ENCODE measurements at places on chromosomes 2 and 18.

DNA sequence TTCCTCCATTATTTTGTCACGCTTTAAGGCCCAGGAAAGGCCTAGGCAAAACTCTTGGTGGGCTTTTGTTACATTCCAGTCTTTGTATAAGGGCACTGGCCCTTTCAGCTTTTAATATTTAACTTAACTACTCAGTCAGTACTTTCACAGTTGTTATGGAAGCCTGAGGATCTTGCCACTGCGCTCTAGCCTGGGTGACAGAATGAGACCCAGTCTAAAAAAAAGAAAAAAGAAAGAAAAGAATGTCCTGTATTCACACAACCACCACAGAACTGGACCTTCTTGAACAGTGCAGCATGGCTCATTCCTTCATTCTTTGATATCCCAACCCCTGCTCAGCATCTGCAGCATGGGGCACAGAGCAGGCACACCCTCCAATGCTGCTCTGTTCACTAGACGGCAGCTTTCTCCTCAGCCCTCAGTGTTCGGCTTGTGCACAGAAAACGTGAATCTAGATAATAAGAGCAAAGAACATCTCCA is 93.4 kb upstream of the MSH2 start:
- DNase-seq: no peak

DNA sequence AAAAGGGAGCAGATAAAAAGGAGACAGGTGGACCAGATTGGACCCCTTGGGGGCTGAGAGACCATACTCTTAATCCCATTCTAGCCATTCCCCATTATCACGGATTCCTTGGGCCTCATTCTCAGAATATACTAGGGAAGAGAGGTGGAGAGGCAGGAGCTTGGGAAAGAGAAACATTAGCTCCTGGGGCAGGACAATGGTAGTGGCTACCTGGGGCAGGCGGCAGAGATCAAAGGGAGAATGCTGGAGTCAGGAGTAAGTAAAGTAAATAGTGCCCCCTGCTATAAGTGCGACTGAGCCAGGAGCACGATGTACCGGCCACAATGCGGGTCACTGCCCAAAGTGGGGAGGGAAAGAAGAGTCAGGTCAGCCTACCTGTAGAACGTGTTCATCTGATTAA is 20.4 kb upstream of the IHH start:
- no peak for DNase-seq

DNA sequence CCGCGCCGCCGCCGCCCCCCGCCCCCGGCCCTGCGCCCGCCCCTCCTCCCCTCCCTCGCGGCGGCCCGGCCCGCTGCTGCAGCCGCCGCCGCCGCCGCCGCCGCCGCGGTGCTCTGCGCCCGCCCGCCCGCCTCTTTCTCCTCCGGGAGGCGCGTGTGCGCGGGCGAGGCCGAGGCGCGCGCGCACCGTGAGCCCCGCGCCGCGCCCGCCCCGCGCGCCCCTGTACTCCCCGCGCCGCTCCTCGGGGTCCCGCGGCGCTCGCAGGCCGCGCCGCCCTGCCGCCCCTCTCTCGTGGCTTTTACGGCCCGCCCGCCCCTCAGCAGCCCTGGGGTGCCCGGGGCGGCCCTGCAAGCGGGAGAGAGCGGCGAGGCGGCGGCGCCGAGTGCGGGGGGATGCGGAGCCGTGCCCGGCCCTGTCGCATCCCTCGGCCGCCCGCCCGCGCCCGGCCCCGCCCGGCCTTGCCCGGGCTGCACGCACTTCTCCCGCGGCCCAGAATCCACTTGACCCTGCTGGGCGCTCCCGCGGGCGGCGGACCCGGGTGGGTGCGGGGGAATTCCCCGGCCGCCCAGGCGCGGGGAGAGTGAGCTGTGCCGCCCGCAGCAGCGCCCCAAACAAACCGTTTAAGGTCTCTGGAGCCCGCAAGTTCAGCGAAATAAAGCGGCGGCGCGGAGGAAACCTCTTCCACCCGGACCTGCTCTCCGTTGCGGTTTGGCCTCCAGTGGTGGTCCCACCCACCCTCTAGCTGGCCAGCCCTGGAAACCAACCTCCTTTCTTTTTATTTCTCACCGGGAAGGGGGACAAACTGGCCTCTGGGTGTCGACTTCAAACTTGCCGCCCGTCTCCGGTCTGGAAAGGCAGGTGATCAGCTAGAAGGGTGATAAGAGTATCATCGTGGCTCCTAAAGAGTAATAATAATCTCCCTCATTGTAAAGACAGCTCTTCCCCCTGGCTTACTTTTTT is 37.4 kb downstream of the AFF3 start:
- no peak for DNase-seq

- no peak for DNase-seq
These were observed 23.9 kb downstream of the RBMS1 start for GRCh38 chr2:160469621-160470204.

GRCh38 chr2:223050188-223050587 is 1.8 kb upstream of the KCNE4 start:
- no peak for DNase-seq

DNA sequence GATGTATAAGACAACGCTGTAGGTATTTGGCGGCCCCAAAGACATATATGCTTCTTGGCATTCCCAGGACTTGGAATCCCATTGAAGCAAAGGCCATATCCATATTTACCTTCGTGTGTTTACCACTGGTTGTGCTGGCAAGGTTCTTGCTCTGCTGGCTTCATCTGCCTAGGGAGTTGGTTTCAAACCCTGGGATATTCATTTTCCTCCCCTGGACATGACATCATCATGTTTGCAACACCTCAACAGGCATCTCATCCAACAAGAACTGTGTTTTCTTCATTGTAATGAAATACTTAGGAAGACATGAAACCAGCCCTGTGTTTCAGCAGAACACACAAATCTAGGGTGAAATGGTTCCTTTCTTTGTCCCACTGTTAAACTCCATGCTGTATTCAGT is 77.9 kb upstream of the PHLPP1 start:
- no peak for DNase-seq

DNA sequence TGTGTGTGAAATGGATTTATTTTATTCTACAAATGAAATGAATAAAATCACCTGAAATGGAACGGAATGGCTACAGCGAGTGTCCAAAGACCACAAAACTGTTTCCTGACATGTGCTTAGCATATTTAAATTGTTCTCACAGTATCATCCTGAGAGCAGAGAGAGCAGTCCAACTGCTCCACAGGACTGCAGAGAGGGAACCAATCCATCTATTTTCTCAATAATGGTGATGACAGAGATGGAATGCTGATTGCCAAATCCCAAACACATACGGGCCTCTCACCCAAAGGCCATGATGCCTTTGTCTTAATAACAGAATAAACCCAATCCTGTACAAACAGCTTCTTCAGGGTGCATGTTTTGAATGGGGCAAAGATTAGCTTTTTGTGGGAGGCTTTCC is 41.1 kb downstream of the STAT1 start:
- no peak for DNase-seq

DNA sequence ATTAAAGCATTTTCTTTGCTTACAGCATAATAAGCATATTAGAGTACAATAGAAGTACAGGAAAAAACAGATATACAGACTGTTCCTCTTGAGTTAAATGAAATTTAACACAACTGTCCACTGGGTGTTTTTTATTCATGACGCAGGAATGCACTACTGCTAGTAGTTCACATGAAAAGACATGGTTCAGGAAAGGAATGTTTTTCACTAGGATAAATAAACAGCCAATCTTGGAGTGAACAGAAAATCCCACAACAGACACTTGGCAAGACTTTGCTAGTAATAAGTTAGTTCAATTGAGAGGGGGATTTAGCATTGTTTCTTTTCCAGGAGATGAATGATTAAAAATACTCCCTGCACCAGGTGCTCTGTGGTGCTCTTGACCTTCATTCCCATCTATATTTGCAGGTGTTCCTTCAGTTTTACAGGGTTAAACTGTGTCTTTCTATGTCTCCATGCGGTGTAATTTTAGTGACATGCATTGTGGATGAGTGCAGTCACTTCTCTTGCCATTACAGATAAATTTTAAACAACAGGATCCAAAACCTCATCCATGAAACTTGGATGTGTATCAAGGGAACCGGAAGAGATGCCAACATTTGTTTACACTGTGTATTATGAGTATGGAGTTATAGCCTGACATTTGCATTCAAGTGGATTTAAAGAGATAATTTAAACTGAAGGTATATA is 796.6 kb downstream of the DSC3 start:
- DNase-seq: no peak

DNA sequence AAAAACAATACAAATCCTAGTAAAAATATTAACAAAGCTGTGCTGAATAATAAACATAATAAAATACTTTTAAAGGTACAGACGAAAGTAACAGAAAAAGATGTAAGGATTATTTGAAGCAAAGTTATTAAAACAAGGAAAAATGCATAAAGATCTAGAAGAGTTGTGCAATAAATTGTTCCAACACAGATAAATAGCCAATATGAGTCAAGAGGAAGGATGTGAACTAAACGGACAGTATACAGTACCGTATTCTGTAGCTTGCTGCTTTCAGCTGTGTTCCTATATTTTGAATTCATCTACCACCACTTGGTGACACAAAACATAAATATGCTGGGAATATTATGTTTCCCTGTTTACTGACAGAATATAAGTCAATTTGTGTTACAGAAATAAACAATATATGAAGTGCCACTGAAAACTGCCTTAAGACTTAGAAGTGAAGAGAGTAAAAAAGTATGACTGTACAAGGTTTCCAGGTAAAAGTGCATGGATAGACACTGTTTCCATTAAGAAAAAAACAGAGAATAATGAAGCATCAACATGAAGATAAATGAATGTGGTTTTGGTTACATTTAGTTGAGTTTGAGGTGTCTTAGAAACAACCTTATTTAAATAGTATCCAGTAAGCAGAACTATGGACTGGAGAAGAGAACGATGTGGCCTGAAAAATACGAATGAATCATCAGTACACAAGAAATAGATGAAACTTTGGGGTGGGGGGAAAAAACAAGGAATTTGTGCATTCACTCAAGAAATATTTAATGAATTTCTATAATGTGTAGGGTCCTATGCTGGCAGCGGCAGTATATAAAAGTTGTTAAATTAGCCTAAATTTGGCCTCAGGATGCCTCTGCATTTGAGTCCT is 13.1 kb downstream of the PPP3R1 start:
- DNase-seq: no peak

- no peak for DNase-seq
These were observed at the start of gene EGR4 for GRCh38 chr2:73293534-73294171. Gene EGR4 (minus strand): TSS chr2:73293548. CDS start chr2:73293317, 231 bp downstream.

DNA sequence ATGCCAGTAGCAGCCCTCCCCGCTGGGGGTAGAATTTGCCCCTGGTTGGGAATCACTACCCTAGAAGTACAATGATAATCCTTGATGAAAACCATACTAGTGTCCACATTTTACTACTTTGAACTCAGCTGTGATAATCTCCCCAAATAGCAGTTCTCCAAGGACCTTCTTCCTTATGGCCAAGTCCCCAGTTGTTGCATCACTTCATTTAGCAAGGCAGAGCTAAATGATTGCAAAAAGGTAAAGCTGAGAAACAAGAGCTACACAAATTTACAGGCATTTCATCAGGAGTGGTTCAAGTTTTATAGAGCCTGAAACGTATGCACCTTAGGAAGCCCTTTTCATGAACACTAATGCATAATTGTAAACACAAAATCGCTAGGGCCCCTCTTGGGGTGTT is 44.9 kb upstream of the REL start:
- DNase-seq: no peak

GRCh38 chr2:128605421-128605820 is 286.8 kb upstream of the HS6ST1 start:
- no peak for DNase-seq
